ENCODE measurements at places on chromosomes 1 and 21.

DNA sequence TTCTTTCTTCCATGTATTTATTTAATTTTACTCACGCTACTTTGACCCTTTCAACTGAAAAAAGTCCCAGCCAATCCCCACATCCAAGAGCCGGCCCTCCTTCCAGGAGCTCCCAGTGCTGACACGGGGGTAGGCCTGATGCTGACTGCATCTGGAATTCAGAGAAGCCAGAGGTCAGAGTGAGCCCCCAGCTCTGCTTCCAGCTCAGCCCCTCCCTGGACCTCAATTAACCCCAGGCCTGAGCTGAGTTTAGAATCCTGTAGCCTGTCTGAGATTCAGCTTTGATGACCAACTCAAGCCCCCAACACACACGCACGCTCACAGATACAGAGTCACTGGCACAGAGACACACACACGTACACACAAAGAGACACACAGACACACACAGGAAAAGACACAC is 247.9 kb downstream of the NPHP4 start:
- no peak for DNase-seq
- no peaks in the 10 kb centered on the region for H3K36me3 ChIP-seq
- H3K4me3 ChIP-seq, result no peak overlapping the region
- peaks cover 6% of the 10 kb centered on the region for H3K4me1 ChIP-seq
- H3K27ac ChIP-seq, result no peak overlapping the region

- H3K27me3 ChIP-seq, result peaks cover 11% of the 10 kb centered on the region
- peaks cover 9% of the 10 kb centered on the region for H3K4me1 ChIP-seq
- peak overlapping the region; percentile 49 for H3K4me3 ChIP-seq
- no peak overlapping the region for H3K27ac ChIP-seq
These were observed 10.5 kb downstream of the BRINP2 start for GRCh38 chr1:177181280-177181630.

DNA sequence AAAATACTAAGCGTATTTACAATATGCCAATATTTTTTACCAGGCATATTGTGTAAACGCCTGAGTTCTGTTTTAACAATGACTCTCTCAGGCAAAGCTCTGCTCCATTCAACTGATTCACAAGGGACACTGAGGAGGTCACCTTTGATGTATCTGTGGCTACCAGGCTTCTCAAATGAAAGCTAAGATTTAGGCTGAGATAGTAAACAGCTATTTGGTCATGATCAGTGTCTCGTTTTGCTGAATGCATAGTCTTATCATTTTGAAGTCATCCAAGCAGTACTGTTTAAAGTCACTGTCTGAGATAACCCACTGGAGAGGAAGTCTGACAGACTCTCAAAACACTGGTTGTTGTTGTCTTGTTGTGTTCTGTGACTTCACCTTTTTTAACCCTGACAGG is 13.7 kb upstream of the PLPPR5 start:
- peaks cover 3% of the 10 kb centered on the region for H3K4me1 ChIP-seq
- H3K4me3 ChIP-seq, result no peak overlapping the region
- H3K27me3 ChIP-seq, result no peaks in the 10 kb centered on the region
- H3K36me3 ChIP-seq, result no peaks in the 10 kb centered on the region
- no peak overlapping the region for H3K27ac ChIP-seq

- H3K27me3 ChIP-seq, result peaks cover 1% of the 10 kb centered on the region
- DNase-seq, result no peak
- no peak overlapping the region for H3K4me3 ChIP-seq
- H3K27ac ChIP-seq, result no peak overlapping the region
- no peaks in the 10 kb centered on the region for H3K4me1 ChIP-seq
These were observed 218.3 kb downstream of the KIF26B start for GRCh38 chr1:245373131-245373530.

GRCh38 chr1:189597083-189597482 is 880.6 kb downstream of the BRINP3 start:
- no peaks in the 10 kb centered on the region for H3K36me3 ChIP-seq
- no peak overlapping the region for H3K27ac ChIP-seq
- H3K4me1 ChIP-seq, result no peaks in the 10 kb centered on the region

DNA sequence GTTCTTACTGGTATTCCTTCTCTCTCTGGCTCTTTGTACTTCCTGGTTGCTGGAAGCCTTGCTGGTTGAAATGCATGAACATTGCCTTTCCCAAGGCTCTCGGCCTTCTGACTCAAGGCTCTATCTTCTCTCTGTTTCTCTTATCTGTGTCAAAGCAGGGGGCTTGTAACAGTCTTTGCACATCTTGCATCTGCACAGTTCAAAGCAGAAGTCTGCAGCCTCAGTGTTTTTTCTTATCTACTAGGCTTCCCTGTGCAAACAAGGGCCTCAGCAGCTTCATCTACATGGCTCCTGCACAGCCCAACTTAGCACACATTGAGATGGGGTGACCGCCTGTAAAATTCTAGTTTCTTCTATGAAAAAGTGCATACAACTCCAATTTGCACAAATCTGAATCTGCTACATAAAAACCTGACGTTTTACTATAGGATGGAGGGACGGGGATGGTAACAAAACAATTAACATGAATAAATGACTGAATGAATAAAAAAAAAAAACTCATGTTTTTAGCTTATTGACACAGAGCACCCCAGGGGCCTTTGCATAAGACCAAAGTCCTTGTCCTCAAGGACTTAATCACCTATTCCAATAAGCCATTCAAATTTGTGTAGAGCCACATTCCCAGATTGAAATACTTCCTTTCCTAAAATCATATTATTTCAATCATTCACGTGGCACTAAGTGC is 458.3 kb downstream of the LMO4 start:
- H3K36me3 ChIP-seq, result no peaks in the 10 kb centered on the region
- no peak overlapping the region for H3K4me3 ChIP-seq

GRCh38 chr1:76682138-76682537 is 185.1 kb upstream of the ST6GALNAC5 start:
- no peaks in the 10 kb centered on the region for H3K27me3 ChIP-seq
- no peak overlapping the region for H3K4me3 ChIP-seq
- H3K27ac ChIP-seq, result no peak overlapping the region
- H3K4me1 ChIP-seq, result peaks cover under 1% of the 10 kb centered on the region
- H3K36me3 ChIP-seq, result no peaks in the 10 kb centered on the region

DNA sequence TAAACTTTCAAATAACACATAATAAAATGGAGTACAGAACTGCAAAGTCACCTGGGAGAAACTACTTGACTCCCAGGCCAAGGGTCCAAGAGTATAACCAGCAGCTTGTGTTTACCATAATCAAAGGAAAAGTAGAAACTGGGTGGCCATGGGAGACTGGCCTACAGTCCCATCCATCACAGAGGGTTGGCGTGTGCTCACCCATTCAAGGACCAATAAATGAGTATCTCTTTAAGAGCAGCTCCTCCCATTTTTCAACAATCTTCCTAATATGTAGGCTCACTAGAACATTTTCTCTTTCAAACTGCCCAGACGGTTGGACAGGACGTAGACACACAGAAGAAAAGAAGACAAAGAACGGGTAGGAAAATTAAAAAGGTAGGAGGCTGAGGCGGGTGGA is at the start of gene FMO3:
Gene FMO3, plus strand, starts transcription at position 302 of the 400 bp plus-strand sequence. CDS start 1,754 bp downstream, outside the sequence.
- DNase-seq, result no peak
- H3K4me1 ChIP-seq, result no peaks in the 10 kb centered on the region
- H3K27me3 ChIP-seq, result peaks cover 3% of the 10 kb centered on the region
- H3K36me3 ChIP-seq, result no peaks in the 10 kb centered on the region
- no peak within 1 kb of the TSS for H3K4me3 ChIP-seq
- H3K27ac ChIP-seq, result no peak within 1 kb of the TSS

DNA sequence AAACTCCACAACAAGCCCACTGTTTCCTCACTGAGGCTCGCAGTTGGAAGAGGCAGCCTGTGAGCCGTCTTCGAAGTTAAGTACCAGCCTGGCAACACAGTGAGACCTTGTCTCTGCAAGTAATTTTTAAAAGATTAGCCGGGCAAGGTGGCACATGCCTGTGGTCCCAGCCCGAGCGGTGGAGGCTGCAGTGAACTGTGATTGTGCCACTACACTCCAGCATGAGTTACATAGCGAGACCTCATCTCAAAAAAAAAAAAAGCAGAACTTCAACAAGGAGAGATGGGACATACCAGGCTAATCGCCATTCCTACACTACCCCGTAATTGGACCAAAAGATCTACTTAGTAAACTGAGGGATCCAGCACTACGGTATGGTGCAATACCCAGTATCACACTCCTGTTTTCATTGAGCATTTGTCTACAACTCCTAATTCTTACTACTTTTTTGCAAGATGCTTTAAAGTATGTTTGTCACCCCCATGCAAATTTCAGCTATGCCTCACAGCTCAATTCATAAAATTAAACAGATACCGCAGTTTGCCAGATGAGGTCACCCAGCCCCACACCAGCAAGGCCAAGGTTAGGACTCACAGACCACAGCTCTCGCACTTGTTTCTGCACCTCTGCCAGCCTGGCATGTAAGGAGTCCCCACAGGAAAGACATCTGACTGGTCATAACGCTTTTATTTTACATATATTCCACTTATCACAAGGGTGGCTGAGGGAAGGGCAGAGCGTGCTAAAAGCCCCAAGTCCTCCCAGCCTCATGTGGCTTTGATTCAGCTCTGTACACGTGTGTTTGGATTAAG is 21.0 kb downstream of the SDE2 start:
- no peak overlapping the region for H3K27ac ChIP-seq
- peaks cover 31% of the 10 kb centered on the region for H3K36me3 ChIP-seq
- no peak overlapping the region for H3K4me3 ChIP-seq
- DNase-seq, result no peak
- H3K27me3 ChIP-seq, result no peaks in the 10 kb centered on the region

- no peak overlapping the region for H3K27ac ChIP-seq
- H3K27me3 ChIP-seq, result no peaks in the 10 kb centered on the region
- no peaks in the 10 kb centered on the region for H3K36me3 ChIP-seq
- DNase-seq, result no peak
- H3K4me1 ChIP-seq, result no peaks in the 10 kb centered on the region
These were observed 37.8 kb upstream of the NEK2 start for GRCh38 chr1:211713231-211713630.

DNA sequence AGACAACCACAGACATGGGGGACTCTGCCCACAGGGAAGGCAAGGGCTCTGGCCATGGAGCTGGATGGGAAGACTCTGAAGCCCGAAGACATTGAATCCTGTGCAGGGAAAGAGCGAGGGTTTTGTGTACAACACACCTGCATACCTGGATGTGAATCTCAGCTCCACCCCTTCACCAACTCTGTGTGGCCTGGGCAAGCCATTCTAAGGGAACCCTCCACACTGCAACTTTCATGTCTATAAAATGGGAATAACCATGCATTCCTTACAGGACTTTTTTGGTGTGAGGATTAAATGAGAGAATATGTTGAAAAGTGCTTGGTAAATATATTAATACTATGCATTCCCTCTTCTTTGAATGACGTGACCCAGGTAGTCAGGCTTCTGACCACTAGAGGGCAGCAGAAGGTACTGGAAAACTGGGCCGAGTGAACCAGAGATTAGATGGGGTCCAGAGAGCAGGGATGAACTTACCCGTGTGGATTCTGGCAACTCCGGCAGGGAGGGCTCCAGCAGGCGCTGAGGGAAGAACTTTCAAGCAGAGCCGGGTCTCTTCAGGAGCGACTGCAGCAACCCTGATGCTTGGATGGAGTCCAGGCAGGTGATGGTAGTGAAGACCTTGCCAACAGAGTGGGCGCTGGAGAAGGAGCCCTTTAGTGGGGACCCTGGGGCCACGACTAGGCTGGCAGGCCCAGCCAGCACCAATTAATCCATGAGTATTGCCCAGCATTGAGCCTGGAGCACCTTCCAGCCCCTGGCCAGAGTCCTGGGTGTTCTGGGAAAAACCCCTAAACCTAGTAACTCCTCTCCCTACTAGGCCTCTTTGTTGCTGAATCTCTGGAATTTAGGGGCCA is 834 bp upstream of the ELF3 start:
- H3K36me3 ChIP-seq, result peaks cover 5% of the 10 kb centered on the region
- no peak overlapping the region for H3K4me3 ChIP-seq
- peaks cover 3% of the 10 kb centered on the region for H3K27me3 ChIP-seq
- peak; percentile 74 for DNase-seq
- H3K27ac ChIP-seq, result no peak overlapping the region
- peaks cover 20% of the 10 kb centered on the region for H3K4me1 ChIP-seq

DNA sequence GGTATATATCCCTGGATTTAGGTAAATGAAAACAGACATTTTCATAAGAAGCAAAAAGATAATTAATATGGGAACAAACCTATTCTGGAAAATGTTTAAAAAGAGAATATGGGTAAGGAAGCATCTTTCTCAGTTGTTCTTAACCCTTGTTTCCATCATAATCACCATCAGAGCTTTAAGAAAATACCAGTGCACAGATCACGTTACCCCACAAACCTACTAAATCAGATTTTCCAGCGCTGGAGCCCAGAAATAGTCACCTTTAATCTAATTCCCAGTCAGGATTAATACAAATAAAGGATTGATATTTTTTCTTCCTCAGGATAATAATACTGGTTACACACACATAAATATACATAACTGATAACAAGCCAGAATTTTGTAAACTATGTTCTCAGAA is 44.6 kb downstream of the PTPRC start:
- no peaks in the 10 kb centered on the region for H3K36me3 ChIP-seq
- H3K27me3 ChIP-seq, result no peaks in the 10 kb centered on the region
- no peak overlapping the region for H3K27ac ChIP-seq
- H3K4me1 ChIP-seq, result no peaks in the 10 kb centered on the region
- H3K4me3 ChIP-seq, result no peak overlapping the region
- no peak for DNase-seq

GRCh38 chr1:212827831-212828278 is 19.6 kb downstream of the SPATA45 start:
- H3K27me3 ChIP-seq, result peaks cover 6% of the 10 kb centered on the region
- H3K4me1 ChIP-seq, result peaks cover 3% of the 10 kb centered on the region
- H3K4me3 ChIP-seq, result no peak overlapping the region
- H3K36me3 ChIP-seq, result peaks cover 28% of the 10 kb centered on the region

GRCh38 chr1:93729502-93729901 is 47.9 kb upstream of the BCAR3 start:
- DNase-seq, result no peak
- H3K4me1 ChIP-seq, result peaks cover 4% of the 10 kb centered on the region
- no peak overlapping the region for H3K4me3 ChIP-seq

GRCh38 chr21:45365186-45365607 is 39.8 kb upstream of the COL18A1 start:
- H3K27me3 ChIP-seq, result peaks cover 20% of the 10 kb centered on the region
- H3K4me3 ChIP-seq, result no peak overlapping the region

GRCh38 chr1:81484284-81484683 is 316.4 kb upstream of the ADGRL2 start:
- no peaks in the 10 kb centered on the region for H3K27me3 ChIP-seq
- H3K4me1 ChIP-seq, result no peaks in the 10 kb centered on the region
- no peak for DNase-seq
- no peak overlapping the region for H3K27ac ChIP-seq

- H3K27ac ChIP-seq, result peak overlapping the region; percentile 79
- no peak overlapping the region for H3K4me3 ChIP-seq
- DNase-seq, result no peak
- peaks cover 9% of the 10 kb centered on the region for H3K4me1 ChIP-seq
- H3K36me3 ChIP-seq, result peaks cover 5% of the 10 kb centered on the region
These were observed 28.1 kb downstream of the NDC1 start for GRCh38 chr1:53810007-53810406.

GRCh38 chr1:3774946-3775489 is 2.5 kb downstream of the SMIM1 start:
- H3K36me3 ChIP-seq, result peaks cover 9% of the 10 kb centered on the region
- no peaks in the 10 kb centered on the region for H3K4me1 ChIP-seq
- H3K27me3 ChIP-seq, result peaks cover 3% of the 10 kb centered on the region
- H3K27ac ChIP-seq, result no peak overlapping the region
- no peak overlapping the region for H3K4me3 ChIP-seq
